ENCODE measurements at places on chromosomes 2 and 18.

DNA sequence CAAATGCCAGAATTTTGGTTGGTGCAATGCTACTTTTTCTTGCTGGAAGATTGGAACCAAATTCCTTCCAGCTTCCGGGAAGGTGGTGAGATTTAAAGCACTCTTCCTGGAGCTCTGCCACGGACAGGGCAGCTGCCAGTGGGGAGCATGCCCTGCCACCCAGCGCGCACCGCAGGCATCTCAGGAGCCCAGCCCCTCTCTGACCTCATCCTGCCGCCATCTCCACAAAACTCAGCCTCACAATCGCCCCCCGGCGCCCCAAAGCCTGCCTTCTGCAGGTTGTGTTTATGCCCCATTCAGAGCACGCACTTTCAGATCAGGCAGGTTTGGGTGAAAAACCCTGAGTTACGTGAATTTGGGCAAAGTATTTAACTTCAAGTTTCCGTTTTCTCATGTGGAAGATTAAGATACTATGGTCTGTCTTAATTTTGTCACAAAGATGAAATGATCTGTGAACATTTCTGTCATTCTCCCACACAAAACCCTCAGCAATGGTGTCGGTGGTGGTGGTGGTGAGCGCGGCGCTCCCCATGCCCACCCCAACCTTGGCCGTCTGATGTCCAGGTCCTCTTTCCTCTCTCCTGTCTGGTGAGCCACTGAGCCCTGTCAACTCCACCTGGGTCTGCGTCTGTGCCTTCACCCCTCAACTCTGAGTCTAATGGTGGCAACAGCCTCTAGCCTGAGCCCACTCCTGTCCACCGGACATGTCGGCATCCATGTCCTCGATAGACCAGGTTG is 282.8 kb upstream of the SALL3 start:
- DNase-seq = no peak

GRCh38 chr2:134727385-134727784 is 8.6 kb upstream of the TMEM163 start:
- no peak for DNase-seq

DNA sequence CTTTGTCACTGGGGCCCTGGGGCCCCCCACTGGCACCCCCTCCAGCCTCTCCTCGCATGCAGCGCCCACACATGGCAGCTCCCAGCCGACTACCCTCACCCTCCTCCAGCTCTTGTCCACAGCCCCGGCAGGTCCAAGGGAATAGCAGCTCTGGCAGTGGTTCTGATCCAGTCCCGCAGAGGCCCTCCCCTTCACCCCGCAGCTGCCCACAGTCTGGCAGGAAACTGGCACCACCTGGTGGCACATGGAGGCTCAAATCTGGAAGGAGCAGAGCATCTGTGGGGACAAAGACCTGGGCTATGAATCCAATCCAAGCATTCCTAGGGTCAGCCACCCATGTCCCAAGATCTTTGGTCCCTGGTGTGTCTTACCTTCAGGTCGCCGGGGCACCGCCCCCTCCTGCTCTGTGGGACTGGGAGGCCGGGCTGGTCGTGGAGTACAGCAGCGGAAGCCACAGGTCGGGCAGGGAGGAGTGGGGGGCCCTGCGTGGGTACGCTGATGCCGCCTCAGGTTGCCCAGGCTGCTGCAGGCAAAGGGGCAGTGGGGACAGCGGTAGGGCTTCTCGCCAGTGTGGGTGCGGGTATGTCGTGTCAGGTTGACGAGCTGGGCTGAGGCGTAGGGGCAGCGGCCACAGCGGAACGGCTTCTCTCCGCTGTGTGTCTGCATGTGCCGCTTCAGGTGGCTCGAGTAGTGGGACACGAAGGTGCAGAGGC is 2.3 kb downstream of the ZNF513 start:
- DNase-seq = no peak

DNA sequence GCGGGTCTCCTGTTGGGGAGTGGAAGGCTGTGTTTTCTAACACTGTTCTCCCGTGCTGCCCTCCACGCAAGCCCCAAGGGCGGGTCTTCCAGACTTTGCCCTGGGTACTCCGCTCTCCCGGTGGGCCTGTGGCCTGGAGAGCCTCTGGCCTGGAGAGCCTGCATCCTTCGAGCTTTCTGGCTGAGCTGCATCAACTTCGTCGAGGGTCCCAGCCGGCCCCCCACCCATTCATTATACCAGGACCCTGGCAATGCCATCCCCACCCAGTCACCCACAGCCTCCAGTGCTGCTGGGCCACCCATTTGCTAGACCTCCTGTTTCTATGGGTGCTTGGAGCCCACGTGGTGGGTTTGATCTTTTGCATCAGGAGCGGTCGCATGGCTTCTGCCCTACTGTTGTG is 102.2 kb downstream of the PTGR3 start:
- no peak for DNase-seq

DNA sequence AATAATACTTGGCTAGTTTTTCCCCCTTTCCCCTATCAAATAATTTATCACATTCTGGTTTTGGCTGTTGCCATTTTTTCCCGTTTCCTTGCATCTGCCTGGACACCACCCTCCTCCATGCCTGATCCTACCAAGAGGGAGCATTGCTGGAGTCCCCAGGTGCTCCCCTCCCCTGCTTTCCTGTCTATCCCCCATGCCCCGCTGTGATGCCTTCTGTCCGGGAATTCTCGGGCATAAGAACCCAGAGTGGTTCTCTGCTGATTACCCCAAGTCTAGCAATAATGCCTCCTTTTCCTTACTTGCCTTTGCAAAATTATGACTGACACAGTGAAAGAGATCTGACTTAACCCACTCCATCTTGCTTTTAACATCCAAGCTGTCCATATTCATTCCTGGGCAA is 248.0 kb upstream of the PXDN start:
- no peak for DNase-seq

GRCh38 chr2:181485638-181485946 is 28.4 kb downstream of the ITGA4 start:
- DNase-seq = no peak

DNA sequence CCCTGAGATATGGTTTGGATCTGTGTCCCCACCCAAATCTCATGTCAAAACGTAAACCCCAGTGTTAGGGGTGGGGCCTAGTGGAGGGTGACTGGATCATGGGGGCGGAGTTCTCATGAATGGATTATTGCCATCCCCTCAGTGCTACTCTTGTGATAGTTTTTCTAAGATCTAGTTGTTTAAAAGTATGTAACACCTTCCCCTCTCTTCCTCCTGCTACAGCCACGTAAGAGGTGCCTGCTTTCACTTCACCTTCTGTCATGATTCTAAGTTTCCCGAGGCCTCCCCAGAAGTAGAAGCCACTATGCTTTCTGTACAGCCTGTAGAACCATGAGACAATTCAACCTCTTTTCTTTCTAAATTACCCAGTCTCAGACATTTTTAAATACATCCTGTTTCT is 16.9 kb downstream of the PUM2 start:
- no peak for DNase-seq

- DNase-seq = no peak
These were observed 722.5 kb downstream of the SOCS6 start for GRCh38 chr18:71011389-71011788.

- no peak for DNase-seq
These were observed 541.7 kb upstream of the RAB6C start for GRCh38 chr2:129437725-129438124.

DNA sequence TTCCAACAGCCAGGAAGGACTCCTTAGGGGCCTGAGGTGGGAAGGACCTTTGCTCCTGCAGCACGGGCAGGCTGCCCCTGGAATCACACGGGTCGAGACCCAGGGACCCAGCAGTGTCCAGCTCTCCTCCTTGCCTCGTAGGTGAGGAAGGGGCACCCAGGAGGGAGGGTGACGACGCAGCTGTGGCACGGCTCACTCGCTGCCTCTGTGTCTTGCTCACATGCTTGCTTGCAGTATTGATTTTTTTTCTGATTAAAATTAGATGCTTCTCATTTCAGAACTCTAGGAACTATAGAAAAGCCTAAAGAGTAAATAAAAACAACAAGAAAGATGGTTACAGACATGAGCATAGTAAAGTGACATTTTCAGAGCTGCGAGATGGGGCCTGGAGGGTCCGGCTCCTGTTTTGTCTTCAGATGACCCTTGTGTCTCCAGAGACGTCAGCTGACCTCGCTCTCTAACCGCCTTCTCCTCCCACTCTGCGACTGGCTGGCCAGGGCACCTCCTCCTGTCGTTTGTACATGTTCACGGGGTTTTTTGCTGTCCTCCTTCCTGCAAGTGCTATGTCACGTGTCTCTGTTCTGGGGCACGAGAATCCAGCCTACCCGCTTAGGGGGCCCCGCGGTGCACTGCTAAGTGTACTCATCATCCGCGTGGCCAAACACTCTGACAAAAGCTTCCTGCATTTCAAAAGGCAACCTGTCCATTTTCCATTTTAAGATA is 65.7 kb upstream of the ZNF236 start:
- no peak for DNase-seq

DNA sequence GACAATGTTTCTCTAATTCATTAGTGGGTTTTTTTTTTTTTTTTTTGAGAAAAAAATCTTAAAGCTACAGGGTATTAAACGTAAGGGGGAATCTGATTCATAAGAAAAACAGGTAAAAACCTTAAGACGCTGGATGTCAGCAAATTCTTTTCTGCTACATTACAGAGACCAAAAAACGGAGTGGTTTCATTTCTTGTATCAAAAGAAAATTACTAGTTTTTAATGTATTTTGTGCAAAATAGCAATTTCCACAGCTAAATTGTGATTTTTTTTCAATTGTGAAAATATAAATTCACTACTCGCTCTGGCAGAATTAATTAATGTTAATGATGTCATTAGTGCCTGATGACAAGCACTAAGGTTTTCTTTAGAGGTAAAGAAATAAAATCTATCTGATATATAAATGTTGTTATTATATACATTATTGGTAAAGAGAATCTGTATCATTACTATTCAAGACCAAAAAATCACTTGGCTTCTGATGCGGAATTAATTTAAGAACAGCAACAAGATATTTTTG is 9.9 kb downstream of the OTX1 start:
- no peak for DNase-seq

DNA sequence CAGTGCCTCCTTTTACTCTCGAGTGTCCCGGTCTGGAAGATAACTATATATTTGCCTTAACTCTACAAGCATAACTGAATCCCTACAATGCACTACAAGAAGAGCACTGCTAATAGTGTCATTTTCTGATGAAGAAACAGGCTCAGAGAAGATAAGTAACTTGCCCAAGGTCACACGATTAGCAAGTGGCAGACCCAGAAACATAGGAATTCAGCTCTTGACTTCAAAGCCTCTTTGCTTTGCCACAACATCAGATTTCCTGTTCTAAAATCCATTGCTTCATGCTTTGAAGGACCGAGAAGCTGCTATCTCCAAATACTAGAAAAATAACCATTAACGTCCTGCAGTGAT is 65.6 kb downstream of the HS1BP3 start:
- DNase-seq = no peak

DNA sequence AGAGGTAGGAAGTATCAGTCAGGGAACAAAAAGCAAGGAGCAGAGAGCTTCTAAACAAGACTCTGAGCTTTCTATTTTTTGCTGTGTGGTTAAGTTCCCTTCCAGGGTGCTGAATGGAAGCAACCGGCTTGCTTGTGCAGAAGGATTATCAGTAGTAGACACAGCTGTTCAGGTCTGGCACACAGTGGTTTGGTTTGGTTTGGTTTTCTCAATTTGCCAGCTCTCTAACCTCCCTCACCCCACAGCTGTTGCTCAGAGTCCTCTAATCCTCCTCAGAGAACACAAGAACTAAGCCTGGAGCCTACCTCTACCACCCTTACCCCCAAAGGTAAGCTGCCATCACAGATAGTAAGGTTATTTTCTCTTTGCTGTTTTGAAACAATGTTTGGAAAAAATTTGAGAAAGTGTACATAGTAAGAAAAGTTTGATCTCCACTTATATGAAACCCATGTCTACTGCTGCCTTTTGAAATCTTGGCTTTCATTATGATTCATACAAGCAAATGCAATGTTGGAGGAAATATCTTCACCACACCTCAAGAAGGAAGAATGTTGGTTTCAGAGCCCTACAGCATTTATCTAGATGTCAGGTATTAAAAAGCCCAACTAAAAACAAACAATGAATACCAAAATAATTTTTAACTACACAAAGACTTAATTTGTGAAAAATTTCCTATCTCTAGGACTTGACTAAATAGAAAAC is 255.3 kb downstream of the NR4A2 start:
- no peak for DNase-seq

- DNase-seq = no peak
These were observed 7.0 kb downstream of the GPR35 start for GRCh38 chr2:240632306-240632721.

GRCh38 chr2:241946306-241947003 is 76.9 kb downstream of the RTP5 start:
- no peak for DNase-seq

DNA sequence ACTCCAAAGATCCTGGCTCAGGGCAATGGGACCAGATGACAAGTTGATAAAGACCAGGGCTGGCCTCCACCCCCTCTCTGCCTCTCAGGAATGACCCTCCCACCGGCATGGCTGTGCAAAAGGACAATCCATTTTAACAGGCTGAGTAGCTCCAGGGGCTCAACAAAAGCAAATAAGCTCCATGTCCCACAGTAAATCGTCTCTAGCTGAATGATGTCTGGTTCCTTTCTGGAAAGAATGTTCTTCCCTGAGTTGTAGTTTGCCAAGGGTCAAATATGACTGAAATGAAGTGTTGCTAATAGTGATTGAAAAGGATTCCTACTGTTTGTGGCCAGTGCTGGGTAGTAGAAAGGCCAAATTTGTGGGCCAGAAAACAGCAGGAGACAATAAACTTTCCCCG is 434.4 kb upstream of the ETAA1 start:
- no peak for DNase-seq

DNA sequence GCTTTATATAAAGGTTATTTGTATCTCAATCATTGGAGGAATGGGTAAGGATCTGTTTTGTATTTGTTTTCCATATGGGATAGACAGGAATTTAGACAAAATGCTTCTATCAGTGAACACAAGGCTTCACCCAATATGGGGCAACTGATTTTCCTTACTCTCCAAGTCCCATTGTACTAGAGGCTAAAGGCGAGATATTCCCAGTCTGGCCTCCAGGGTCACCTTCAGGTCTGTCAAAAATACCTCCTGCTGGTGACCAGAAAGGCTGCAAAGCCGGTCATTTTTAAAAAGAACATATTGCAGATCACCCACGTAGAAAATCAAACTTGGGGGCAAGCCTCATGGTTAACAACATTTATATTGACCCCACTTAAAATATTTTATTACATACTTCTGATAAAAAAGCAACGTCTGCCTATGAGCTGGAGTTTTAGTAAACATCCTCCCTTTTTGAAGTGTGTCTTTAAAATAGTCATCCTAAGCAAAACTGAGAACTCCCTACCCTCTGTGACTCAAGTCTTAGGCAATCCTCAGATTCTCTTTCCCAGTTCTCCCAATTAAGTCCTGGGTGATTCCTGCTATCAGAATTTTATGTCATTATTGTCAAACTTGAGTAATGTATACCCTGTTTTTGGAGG is 276.6 kb downstream of the MREG start:
- DNase-seq = no peak

DNA sequence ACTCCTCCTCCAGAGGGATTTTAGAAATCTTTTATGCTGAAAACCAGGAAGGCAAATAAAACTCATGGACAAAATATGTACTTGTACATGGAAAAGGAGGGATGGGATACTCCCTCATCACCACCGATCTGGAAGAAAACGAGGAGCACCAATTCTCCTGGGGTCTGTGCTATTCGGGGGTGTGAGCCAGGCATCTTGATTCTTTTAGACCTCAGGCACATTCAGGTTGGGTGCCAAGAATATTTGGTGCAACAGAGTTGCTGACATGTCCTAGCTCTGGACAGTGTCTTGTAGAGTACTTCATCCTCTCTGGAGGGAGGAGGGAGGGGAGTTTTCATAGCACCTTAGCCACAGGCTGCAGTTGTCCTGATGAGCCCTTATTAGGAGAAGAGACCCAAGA is 163.0 kb downstream of the PRKCE start:
- DNase-seq = no peak

- DNase-seq = no peak
These were observed 47.4 kb downstream of the RHOB start for GRCh38 chr2:20494241-20494640.
